Caco-2 (cell line): ENCODE measurements at places on chromosomes 2 and 18. TPM values are rescaled to one million over a fixed set of nuclear protein-coding genes. Genes with fewer than 3 reads are reported as not detected.

FOXD4L1 gene
- 0.32 and 0.73 TPM in 2 replicates for total RNA-seq

SCN9A gene
- 14.3 and 18.5 TPM in 2 replicates for total RNA-seq

DNA sequence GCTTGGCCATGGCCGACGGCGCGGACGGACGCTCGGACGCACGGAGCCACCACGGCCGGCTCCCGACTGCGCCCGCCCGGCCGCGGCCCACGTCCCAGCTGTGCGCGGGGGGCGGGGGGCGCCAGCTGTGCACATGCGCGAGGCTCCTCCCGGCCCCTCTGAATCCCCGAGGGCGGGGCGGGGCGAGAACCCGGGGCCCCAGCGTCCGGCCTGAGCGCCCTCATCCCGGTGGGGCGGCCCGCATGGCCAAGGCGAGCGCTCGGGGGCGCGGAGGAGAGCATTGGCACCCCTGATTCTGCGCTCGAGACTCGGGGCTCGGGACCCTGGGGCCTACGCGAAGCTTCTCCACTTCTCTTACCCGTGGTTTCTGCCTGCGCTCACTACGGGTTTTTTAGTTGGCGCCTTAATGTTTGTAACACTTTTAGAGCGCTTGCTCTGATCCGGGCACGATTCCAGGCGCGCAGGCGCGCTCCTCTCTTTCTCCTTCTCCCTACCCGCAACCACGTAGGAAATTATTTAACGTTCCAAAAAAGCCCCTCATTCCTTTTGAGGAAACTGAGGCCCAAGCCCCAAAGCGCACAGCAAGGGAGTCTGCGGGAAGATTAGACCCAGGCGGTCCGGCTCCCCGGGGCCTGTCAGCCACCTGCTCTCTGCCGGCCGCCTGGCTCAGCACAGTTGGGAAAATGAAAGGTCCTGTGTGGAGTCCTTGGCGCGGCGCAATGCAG is at the start of gene PXDN:
TSS of gene PXDN (minus strand) at position 70 of the 725 bp plus-strand sequence. CDS start at position 10, 60 bp downstream.
- no peak within 1 kb of the TSS for H3K4me3 ChIP-seq
- DNase-seq: no peak
- H3K4me1 ChIP-seq: no peaks in the 10 kb centered on the region
- no peaks in the 10 kb centered on the region for H3K27me3 ChIP-seq

- no peaks in the 10 kb centered on the region for H3K4me1 ChIP-seq
- no peak overlapping the region for H3K27ac ChIP-seq
- DNase-seq: no peak
- H3K36me3 ChIP-seq: no peaks in the 10 kb centered on the region
- no peak overlapping the region for H3K4me3 ChIP-seq
Measured at GRCh38 chr18:616380-616995, 19.7 kb downstream of the CLUL1 start.

DNA sequence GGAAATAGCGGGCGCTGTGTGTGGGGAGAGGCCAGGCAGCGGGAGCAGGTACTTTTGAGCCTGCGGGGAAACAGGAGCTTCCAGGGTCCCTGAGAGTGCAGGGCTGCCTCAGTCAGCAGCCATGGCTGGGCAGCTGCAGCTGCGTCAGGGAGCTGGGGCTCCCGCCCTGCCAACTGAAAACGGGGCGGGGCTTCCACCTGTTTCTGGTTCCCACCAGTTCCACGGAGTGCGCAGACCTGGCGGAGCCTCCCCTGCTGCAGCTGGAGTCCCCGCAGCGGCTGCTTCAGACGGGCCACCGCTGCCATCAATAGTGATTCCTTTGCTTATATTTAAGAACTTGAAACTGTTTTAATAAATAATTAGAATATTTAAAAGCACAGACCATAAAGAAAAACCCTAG is 30.6 kb upstream of the RPRM start:
- H3K27me3 ChIP-seq: no peaks in the 10 kb centered on the region
- no peaks in the 10 kb centered on the region for H3K36me3 ChIP-seq
- H3K27ac ChIP-seq: no peak overlapping the region

- peak overlapping the region; percentile 66 for H3K27ac ChIP-seq
- peak; percentile 100 for DNase-seq
- peaks cover 55% of the 10 kb centered on the region for H3K4me1 ChIP-seq
- H3K36me3 ChIP-seq: no peaks in the 10 kb centered on the region; the same call in 1 of the 2 replicates
Measured at GRCh38 chr2:47344890-47345589, 57.9 kb upstream of the MSH2 start.
